Activated T-helper 1 cell treated with anti-CD3 and anti-CD28 coated beads, Interleukin-12 subunit alpha, Interleukin-12 subunit beta, Interleukin-2, Interleukin-4 antibody, amounts not matched to agents 30 ng/mL and 10 ng/mL and 1 ng/mL, durations not matched to agents 14 hours and 24 hours and 36 hours (primary cell): ENCODE measurements at places on chromosomes 7 and 10. TPM values are rescaled to one million over a fixed set of nuclear protein-coding genes. Genes with fewer than 3 reads are reported as not detected.

DNA sequence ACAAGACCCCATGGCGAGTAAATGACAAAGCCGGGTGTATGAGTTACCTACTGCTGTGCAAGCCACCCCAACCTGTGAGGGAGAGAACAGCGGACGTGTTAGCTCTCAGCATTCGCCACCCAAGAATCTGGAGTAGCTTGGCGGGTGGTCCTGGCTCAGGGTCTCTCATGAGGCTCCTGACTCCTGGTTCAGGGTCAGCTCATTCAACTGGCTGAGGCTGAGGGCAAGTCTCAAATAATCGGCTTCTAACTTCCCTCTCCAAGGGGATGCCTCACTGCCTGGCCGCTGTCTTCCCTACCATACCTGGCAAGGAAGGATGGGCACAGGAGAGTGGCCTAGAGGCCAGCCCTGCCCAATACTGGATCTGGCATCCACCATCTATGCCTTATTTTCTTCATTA is 94.2 kb downstream of the HTR5A start:
- DNase-seq: no peak

- no peak for DNase-seq
Observed at GRCh38 chr7:69691734-69692133, 93.5 kb downstream of the AUTS2 start.

- DNase-seq: no peak
Observed at GRCh38 chr10:24952143-24952706, at the start of gene PRTFDC1. PRTFDC1 (minus strand) TSS chr10:24952606; CDS start chr10:24952575, 31 bp downstream.

DNA sequence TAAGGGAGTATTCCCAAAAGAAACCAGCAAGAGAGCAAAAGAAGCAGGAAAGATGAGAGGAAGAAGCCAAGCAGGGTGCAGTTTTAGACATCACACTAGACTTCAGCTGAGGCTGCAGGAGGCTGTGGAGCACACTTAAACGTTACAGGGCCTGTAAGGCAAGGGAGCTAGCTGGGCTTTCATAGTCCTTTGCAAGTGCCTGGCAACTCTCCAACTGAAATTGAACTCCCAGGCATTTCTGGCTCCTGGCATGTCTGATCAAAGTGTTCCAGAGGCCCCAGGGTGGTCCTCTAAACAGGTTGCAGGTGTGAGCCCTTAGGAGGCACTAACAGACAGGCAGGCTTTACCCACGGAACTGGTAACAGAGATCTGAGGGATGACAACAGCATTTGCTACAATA is 750.2 kb downstream of the XPNPEP1 start:
- DNase-seq: no peak

DNA sequence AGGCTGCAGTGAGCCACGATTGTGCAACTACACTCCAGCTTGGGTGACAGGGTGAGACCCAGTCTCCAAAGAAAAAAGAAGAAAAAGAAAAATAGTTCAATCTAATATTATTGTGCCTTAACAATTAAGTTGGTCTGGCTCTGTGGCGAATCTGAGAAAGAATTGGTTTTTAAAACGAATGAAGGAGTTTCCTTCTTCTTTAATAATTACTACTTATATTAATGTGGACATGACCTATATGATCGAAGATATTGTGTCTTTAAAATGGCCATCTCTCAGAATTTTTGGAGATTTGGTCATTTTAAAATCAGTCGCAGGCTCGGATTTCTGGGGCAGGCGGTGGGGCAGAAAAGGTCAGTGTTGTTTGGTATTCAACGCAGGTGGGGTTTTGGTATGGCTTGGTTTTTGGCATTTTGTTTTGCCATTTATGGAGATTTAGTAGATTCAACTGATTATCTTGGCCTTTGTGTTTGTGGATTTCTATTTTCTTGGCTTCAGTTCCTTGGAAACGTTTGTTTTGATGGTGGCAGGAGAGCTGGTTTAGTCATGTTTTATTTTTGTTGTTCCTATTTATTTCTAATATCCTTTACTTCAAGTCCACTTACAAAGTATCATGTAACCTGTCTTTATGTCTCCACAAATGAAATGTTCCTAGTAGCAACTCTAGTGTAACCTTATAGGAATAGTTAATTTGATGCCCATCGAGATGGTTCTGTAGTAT is 178.8 kb upstream of the MKLN1 start:
- DNase-seq: no peak

NPTX2 gene
- 0.08 and 0.10 TPM in 2 replicates for total RNA-seq

DNA sequence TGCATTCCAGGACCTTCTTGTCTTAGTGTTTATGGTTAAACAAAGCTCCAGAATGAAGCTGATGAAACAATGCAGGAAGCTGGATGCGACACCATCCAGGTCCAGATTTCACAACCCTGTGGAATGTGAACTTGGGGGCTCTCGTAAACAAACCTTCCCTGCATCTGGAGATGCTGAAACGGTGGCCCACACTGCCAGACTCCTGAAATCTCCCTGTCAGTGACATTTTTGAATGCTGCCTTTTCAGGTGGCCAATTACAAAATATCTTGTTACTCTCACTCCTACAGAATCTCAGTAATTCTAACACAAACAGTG is 18.8 kb downstream of the VIPR2 start:
- no peak for DNase-seq

- no peak for DNase-seq
Observed at GRCh38 chr10:663466-663751, 26.1 kb downstream of the DIP2C start.

FGFR2 gene
- total RNA-seq: not detected in 2 replicates

ANK3 gene
- total RNA-seq: 26.8 and 27.9 TPM in 2 replicates

- no peak for DNase-seq
Observed at GRCh38 chr10:77393821-77394501, 243.6 kb downstream of the KCNMA1 start.

ANKRD16 gene
- total RNA-seq: 11.3 and 12.4 TPM in 2 replicates

MEIG1 gene
- 0.44 TPM in 1 of 2 replicates, not detected in the other for total RNA-seq

DNA sequence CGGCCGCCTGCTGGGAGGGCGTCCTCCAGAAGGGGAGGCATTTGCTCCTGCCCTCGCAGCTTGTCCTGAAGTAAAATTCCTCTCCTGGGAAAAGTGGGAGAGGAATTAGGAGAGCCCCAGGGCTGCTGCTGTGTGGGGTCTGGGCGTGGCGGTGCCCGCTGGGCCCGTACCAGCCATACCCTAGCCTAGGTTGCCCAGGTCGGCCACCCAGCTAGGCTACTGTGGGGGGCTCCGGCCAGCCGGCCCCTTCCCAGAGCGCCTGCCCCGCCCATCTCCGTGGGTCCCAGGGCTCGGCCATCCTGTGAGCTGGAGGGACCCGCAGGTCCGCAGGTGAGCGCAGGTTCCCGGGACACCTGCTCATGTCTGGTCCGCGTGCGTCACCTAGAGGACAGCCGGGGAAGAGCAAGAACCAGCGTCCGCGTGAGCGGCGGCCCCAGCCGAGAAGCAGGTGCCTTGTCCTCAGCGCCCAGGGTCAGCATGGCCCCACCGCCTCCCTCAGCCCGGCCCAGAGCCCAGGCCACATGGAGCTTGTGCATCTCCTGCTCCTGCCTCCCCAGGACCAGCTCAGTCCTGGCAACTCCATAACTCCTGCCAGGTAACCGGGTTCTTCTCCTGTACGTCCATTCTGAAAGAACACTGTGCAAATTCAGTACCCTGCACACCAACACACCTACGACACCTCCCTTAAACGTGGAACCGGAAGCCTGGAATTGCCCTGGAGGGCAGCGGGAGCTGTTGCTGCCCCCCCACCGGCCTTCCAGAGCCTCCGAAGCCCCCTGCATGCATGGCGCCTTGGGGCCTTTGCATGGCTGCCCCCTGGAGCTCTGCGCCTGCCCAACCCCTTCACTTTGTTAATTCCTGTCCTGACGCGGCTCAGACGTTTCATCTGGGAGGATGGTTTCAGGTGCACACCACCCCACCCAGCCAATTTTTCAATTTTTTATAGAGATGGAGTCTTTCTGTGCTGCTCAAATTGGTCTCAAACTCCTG is 22.8 kb upstream of the FOXL3 start:
- DNase-seq: no peak

GRCh38 chr10:13310518-13311176 is 10.8 kb upstream of the PHYH start:
- no peak for DNase-seq

TBC1D12 gene
- total RNA-seq: 0.73 and 0.86 TPM in 2 replicates

CHCHD1 gene
- total RNA-seq: 30.9 and 33.5 TPM in 2 replicates

- no peak for DNase-seq
Observed at GRCh38 chr7:37212556-37212955, 236.1 kb downstream of the ELMO1 start.

INSIG1 gene
- total RNA-seq: 87.7 and 89.9 TPM in 2 replicates

OR9A2 gene
- not detected in 2 replicates for total RNA-seq

DNA sequence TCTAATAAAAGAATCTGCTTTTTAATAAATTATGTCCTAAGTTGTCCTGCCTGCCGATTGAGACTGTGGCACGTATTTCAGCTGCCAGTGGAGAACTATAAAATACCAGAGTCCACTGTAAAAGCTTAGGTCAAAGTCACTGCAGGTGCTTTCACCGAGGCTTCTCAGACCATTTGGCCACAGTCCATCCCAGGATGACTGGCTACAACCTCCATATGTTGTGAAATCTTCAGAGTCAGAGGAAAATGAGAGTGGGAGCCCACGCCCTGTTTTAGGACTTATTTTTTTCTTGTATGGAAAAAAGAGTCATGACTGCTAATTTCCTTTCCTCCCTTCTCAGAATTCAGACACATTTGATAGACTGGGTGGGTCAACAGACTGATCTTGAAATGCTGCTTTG is 182.9 kb downstream of the ANK3 start:
- DNase-seq: no peak

GRCh38 chr10:102670871-102671434 is 26.7 kb downstream of the TRIM8 start:
- no peak for DNase-seq

GRCh38 chr7:116209561-116210070 is 723 bp upstream of the TES start:
- no peak for DNase-seq

TMEM225B gene
- total RNA-seq: 0.60 and 0.64 TPM in 2 replicates

DNA sequence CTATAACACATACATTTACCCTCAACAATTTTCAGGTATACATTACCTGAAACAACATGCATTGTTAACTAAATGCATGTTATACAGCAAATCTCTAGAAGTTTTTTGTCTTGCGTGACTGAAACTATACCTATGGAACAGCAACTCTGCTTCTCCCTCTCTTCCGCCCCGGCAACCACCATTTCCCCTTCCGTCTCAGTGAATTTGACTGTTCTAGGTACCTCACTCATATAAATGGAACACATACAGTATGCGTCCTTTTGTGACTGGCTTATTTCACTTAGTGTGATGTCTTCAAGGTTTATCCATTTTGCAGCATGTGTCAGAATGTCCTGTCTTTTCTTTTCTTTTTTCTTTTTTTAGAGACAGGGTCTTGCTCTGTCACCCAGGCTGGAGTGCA is 22.5 kb downstream of the CALHM2 start:
- peak; percentile 19 for DNase-seq

DNA sequence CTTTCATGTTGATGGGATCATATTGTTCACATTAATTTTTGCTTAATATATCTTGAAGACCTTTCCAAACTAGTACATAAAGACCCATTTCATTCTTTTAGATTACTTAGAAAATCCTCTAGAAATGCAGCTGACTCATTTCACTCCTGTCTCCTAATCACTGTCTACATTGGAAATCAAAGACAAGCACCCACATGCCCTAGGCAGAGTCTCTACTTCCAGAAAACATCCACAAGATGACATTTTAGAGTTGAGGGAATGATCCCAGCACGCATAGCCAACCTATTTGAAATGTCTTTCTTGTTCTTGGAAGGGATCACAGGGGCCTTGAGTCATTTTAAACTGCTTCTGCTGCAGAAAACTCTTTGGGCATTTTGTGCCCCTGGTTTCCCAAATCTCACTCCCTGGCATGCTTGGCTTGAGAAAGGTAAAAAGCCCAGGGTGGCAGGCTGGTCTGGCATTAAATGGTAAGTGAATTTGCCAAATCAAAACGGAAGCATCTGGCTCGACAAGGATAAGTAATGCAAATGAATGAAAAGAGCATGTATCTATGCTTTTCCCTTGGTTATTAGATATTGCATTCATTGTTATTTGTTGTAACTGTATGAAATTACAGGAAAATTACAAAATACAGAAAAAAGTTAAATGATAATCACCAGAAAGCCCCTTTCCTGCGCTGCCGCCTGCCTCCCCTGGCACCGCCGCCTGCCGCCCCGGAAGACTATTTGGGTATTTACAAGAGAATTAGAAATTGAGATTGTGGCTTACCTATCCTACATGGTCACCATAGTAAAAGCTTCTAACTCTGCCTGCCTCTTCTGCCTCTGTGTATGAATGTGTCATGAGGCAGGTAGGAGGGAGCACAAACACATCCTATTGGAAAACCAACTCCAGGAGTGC is 225.3 kb downstream of the PTEN start:
- no peak for DNase-seq

- DNase-seq: no peak
Observed at GRCh38 chr7:4659551-4660286, 22.4 kb upstream of the FOXK1 start.

DNA sequence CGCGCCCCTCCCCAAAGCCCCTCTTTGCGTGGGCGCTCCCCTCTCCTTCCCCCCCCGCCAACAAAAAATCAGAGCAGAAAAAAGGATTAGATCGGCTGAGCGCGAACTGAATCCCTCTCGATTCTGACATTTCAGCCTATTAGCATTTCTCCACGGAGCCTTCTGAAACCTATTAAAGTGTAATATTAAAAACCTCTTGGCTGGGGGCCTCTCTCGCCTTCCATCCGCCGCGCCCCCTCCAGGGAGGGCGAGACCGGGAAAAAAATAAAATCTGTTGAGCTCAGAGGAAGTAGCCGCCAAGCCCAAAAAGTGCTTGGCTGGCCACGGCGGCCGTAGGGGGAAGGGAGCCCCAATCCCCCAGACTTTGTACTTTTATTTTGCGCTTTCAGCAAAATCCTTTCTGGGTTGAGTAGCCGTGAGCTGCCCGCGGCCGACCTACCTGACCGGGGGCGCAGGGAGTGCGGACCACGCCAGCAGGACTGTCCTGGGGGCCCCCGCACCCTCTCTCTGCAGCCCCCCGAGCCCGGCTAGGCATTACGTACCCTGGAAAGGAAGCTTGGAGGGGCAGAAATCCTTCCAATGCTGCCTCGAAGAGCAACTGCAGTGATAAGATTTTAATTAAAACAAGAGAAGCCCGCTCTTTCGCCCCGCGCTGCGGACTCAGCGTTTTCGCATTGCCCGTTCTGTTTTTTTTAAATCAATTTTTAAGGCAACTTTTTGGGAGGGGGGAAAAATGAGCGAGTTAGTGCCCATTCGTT is 1.3 kb upstream of the TNRC18 start:
- DNase-seq: no peak

GRCh38 chr10:49364051-49364450 is 31.8 kb downstream of the DRGX start:
- DNase-seq: no peak

GRCh38 chr7:21939136-21939857 is 6.4 kb downstream of the CDCA7L start:
- peak; percentile 34 for DNase-seq

HDAC9 gene
- 0.86 and 2.0 TPM in 2 replicates for total RNA-seq

- DNase-seq: no peak
Observed at GRCh38 chr7:26950889-26951288, 86.5 kb upstream of the SKAP2 start.

DNA sequence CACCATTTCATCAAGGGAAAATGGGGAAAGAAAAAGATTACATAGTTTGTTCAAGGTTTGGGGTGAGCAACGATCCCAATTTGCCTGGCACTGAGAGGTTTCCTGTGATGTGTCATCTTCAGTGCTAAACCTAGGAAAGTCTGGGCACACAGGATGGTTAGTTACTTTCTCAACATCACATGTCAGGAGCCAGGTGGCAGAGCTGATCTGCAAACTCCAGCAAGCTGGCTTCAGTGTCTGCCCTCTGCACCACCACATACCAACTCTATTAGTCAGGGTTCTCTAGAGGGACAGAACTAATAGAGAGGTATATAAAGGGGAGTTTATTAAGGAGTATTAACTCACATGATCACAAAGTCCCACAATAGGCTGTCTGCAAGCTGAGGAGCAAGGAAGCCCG is 11.3 kb downstream of the ADAM12 start:
- no peak for DNase-seq
